Fibroblast of skin of right biceps (primary cell): ENCODE measurements at places on chromosomes 4 and X.

GRCh38 chrX:155246748-155247147 lies 17.5 kb downstream of the RAB39B start:
- no peak for DNase-seq

DNA sequence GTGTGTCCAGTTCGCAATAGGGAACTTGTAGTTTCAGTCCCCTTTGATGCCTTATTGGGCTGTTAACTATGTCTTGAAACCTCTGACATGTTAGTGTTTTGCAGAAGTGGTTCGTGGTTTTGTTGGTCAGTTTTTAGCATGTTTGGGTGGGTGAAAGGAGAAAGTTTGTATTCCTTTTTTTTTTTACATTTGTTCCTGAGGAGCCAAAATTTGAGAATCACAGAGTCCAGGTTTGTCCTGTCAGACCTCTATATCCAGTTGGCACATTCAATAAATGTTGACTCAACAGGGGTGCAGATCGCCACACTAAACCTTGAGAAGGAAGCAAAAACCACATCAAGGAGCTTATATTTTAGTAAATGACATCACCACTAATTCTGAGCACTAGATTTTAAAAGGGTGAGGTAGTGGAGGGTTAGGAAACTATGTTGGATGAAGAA lies 26.2 kb downstream of the DLG3 start:
- no peak for DNase-seq

GRCh38 chr4:54683616-54684346 lies 26.0 kb downstream of the KIT start:
- DNase-seq = peak; percentile 23

DNA sequence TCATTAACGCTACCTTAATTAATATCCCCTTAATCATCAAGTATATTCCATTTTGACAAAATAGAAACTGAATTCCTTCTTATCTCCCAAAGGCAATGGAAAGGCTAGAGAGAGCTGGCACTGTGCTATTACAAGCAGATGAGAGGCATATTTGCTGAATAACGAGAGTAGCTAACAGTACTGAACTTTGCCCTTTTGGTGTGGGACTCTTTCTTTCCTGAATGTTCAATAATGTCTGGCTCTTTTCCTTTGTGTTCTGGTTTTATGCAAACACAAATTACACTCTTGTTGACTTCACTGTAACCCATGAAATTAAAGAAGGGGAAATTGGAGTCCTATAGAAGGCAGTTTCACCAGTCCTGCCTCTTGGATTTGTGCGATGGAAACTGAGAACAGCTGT lies 63.5 kb downstream of the SHROOM3 start:
- DNase-seq = no peak

DNA sequence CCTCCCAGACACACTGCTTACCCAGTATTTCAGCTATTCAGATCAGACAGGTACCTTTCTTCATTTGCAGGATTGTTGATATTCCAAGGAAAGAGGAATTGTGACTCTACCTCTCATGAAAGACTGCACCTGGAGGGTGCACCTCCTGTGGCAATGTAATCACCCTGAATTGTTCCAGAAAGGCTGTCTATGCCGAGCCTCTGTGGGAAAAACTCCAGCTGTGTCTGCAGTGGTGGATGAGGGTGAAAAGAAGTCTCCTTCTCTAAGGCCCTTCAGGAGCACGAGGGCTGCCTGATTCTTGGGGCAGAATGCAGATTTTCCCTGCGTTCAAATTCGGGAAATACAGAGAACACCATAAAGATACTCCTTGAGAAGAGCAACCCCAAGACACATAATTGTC lies 108.2 kb upstream of the ADAMTS3 start:
- no peak for DNase-seq

DNA sequence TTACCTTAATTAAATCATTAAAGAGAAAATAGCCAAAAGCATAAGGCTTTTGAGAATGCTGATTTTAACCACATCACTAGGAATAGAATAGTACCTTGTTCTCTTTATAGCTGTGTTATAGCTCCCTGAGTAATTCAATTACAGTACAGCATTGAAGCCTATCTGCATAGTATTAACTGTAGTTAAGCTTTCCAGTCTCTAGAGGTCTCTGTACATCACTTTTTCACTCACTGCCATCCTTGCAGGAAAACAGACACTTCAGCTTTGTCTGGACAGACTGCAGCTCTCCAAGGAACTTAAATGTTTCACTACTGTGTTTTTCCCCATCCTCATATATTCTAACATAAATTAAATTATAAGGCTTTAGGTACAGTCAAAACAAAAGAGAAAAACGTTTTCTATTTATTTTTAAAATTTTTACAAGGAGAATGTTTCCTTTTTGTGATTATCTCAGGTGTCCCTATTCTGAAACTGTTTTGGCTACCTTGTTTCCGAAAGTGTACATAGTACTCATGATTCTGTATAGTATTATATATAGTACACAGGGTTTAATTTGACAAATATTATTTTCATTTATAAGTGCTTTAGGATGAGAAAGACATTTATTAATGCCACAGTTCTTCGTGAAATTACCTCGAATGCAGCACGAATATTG lies 407.9 kb downstream of the PCDH18 start:
- DNase-seq = peak; percentile 79

- no peak for DNase-seq
Observed at GRCh38 chr4:138663883-138664282, 351.7 kb upstream of the NOCT start.

- peak; percentile 27 for DNase-seq
Observed at GRCh38 chrX:133850399-133850798, 135.0 kb downstream of the GPC3 start.

- no peak for DNase-seq
Observed at GRCh38 chrX:23334848-23335599, at the start of gene PTCHD1. Gene PTCHD1 (plus strand): TSS chrX:23334849. CDS start chrX:23334876, 27 bp downstream.

DNA sequence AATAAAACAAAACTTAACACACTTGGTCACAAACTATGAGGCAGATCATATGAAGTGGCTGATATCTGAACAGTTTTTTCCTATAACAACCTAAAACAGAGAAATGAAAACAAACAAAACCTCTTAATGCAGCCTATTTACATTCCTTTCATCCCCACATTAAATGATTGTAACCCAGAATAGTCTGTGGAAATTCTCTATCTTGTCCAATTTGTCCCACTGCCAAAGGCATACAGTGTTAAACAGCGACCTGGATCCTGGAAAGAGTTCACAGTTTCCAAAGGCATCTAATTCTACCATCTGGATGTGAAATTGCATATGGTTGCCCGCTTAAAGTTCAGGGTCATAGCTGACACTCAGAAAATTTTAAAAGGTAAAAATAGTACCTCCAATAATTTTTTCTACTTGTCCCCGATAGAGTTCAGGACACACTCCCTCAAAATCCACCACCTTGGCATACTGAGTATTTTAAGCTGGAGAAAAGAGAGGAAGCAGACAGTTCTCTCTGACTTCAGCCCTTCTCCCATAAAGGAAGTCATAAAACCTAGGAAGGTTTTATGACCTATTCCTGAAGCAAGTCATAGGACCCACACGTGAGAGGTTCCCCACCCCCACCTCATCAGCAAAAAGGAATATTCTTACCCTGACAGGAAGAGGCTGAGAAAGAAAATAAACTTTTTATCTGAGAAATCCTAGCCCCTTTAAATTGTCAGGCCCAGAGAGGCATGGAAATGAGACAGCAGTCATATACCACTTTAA lies 270.2 kb downstream of the PAPSS1 start:
- no peak for DNase-seq
